ENCODE measurements at places on chromosomes 4 and X.

DNA sequence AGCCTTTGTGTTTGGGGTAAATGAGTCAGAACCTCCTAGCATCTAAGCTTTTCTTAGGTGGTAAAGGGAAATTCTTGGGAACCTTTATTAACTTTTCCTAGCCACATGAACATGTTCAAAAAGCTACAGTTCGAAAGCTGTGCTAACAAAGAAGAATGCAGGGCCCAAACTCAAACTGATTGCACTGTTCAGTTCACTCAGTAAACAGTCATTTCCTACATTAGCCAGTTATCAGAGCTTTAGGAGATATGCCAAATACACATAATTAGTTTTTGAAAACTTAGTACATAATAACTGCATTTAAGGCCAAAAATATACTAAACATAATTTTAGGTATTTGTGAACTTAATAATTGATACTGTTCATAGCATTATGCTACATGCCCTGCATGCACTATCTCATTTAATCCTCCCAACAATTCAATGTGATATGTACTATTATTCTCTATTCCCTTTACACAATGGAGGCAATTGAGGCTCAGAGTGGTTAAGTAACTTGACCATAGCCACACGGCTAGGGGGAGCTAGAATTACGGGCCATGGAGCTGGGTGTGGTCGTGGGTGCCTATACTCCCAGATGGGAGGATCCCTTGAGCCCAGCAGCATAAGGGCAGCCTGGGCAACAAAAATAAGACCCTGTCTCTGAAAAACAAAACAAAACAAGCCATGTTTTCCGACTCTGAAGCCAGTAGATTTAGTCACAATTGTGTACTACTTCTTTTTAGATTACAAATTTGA is 43.9 kb upstream of the PDGFRA start:
- DNase-seq, result no peak

- DNase-seq, result no peak
Measured at GRCh38 chrX:11478026-11478425, 184.8 kb downstream of the AMELX start.

DNA sequence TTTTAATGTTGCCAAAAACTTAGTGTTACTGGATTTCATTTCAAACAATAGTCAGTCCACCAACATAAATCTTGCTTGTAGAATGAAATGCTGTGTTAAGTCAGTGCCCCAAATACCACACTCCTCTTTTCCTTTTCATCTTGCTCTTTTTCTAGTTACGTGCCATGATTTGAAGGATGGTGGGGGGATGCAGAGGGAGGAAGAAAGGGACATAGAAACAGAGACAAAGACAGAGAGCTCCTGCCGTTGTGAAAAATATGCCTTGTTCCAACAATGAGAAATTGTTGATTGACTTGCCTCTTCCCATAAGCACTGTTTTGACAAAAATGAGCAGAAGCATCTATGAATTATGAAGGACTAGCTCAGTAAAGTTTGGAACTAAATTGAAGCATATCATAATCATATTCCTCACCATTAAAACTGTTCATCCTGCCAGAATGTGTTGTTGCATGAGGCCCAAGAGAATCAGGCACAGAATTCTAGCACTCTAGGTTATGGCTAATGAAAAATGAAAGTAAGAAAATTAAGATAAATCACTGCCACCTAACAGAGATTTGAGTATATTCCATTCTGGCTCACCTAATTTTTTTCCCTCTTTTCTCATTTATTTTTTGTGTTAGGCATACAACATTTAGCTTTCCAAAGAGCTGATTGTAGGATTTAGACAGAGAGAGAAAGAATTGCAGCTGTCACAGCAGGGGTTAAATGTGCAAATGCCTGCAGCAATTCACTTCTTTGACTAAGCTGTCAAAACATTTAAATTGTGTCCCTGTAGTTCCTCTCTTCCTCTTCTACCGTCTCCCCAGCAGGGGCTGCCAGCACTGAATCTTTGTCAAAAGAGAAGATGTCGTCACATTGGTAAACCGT is 111.6 kb upstream of the PTPN13 start:
- no peak for DNase-seq

DNA sequence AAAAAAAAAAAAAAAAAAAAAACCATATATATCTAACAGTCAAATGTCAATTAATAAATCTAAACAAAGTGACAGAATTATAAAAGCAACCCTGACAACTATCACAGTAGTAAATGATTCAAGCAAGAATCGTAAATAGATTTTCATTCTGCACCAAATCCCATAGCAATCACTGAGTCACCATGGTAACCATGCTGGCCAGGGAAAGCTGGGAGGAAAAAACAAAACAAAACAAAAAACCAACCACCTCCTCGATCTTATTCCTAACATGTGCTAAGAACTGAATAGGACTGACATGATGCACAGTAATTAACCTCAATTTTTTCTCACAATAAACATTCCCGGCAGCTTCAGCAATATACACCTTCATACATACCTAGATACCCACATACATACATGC is 30.6 kb upstream of the RAB40A start:
- no peak for DNase-seq

- DNase-seq, result no peak
Measured at GRCh38 chrX:134999469-134999868, 8.7 kb downstream of the SMIM10 start.

DNA sequence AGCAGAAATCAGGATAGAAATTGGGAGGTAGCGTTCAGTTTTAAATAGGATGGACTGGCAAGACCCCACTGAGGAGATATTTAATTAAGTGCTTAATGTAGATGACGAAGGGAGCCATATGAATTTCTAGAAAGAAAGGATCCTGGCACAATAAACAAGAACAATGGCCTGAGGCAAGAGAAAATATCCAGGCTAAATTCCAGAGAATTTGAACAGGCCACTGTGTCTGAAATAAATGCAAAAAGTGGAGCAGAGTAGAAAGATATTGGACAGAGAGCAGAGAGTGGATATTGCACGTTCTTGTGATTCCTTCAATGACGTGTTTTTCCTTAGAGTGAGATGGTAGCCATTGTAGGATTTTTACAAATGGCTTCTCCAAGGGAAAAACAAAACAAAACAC is 1504.8 kb downstream of the C4orf33 start:
- no peak for DNase-seq

DNA sequence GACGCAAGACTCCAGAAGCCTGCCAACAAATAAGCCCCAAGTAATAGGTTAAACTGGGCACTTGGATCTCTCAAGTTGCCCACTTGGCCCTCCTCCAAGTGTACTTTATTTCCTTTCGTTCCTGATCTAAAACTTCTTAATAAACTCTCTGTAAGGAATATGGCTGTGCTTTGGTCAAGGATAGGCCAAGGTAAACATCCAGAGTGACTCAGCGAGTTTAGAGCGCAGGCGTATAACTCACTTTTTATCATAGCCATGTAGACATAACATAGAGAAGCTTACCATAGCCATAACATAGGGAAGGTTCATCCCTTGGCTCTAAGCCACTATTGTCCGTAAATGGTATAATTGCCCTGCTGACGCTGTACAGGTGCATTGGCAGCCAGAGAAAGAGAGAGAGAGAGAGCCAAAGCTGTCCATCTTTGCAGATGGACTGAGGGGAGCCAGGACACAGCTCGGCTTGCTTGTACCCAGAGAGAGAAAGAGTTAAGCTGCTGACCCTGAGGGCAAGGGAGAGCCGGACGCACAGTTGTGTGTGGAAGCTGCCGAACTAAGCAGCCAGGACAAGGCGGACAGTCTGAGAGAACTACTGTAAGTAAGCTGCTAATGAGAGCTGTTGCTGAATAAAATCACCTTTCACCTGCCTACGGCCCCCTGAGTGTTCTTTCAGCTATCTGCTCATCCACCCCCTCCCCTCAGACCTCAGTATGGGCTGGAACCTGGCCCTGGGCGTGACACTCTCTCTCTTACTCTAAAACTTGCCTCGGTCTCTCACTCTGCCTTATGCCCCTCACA is 1.8 kb downstream of the TLR1 start:
- DNase-seq, result no peak

GRCh38 chr4:112901962-112902411 is 147.5 kb upstream of the ANK2 start:
- no peak for DNase-seq

GRCh38 chr4:30821859-30822612 is 101.9 kb downstream of the PCDH7 start:
- DNase-seq, result no peak

DNA sequence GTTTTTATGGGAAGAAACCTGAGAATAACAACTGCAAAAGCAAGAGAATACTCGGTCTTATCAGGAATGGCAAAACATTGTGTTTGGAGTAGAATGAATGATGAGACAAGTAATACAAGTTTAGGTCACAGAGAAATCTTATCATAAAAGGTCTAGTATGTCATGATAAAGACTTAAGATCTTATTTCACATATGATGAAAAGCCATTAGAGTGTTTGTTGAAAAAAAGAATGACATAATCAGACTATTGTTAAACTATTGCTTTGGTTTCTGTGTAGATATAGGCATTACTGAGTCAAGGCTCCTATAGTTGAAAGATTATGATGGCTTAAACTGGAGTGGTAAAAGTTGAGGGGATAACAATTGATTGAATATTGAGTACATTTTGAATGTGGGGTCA is 603.6 kb downstream of the CCSER1 start:
- DNase-seq, result no peak

DNA sequence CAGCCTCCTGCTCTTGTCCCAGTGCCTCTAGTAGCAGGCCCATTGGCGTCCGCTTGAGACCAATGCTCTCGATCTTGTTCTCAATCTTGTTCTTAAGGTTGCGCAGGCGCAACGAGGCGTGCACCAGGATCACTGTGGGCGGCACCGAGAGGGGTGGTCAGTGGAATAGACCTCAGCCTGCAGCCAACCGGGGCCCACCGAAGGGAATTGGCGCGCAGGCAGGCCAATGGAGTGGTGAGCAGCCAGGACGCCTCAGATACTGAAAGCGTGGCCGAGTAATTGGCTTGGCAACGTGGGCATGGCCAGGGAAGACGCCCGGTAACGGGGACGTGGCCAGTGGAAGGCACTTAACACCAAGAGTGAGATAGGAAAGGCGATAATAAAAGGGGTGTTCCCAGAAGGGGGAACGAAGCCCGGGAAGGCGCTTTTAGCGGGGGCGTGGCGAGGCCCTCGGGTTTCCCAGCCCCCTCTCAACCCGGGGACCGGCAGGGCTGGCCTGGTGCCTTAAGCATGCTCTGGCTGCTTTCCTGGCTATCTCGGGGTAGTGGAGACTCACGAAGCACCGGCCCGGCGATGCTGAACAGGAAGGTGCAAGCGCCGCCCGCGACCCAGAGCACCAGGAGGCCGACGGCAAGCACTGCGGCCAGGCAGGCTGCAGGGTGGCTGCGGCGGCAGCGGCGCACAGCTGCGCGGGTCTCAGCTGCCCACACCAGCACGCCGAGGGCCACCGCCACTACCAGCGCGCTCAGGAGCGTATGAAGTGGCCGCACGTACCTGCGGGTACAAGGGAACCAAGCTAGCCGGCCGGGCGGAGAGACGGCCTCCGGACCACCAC is 1.7 kb downstream of the PRAF2 start:
- no peak for DNase-seq

- DNase-seq, result no peak
Measured at GRCh38 chrX:120457766-120458180, 11.3 kb downstream of the LAMP2 start.

DNA sequence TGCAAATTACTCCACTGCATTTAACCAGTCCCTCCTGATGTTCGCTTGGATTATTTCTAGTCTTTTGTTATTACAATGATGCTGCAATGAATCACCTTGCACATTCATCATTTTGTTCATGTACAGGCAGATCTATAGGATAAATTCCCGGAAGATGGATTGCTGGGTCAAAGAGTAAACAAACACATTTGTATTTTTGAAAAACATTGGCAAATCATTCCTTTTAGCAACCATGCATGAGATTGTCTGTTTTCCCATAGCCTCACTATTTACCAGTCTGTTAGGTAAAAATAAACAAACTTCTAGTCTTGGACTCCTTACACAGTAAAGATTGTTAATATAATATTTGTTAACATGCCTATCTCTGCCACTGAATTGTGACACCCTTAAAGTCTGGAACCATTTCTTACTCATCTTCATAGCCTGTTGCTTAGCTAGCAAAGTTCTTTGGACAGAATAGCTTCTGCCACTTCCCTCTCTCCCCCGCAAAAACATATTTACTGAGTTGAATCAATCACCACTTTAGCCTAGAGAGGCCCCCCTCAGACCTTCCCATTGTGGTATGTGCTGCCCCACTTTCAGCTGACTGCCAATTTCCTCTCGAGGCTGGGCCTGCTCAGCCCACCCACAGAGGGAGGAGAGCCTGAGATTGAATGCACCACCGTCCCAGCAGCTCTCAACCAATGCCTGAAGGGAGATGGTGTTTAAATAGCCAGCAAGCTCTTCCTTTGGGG is 108.4 kb upstream of the ATXN3L start:
- DNase-seq, result no peak

- DNase-seq, result no peak
Measured at GRCh38 chr4:6324999-6325787, 55.5 kb downstream of the WFS1 start.

GRCh38 chr4:156915221-156915620 is 56.4 kb downstream of the PDGFC start:
- DNase-seq, result no peak

DNA sequence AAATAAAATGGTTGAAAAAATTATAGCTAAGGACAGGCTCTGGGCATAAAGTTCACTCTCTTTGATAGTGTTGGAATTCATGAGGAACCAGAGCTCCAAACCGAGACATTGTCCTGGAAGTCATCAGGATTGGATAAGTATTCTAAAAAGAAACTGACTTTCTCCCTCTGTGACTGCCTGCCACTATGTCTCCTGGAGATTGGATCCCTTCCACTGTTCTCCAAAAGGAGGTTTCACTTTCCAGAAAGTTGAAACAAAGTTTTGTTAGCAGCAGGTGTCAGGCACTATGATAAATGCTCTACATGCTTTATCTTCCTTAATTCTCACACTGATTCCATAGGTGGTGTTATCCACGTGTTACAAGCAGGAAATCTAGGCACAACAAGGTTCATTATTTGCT is 16.8 kb downstream of the BANK1 start:
- no peak for DNase-seq

Data from T1000 (cell line).